ENCODE measurements at places on chromosomes 6 and 20. TPM values are rescaled to one million over a fixed set of nuclear protein-coding genes. Genes with fewer than 3 reads are reported as not detected.

ACSS2 gene
- total RNA-seq = 71.7 TPM

TBXT gene
- total RNA-seq = not detected

BPIFA1 gene
- total RNA-seq = not detected

SLC17A3 gene
- 0.89 TPM for total RNA-seq

IL22RA2 gene
- not detected for total RNA-seq

MOG gene
- not detected for total RNA-seq

HDGFL1 gene
- not detected for total RNA-seq

GRIK2 gene
- 1.1 TPM for total RNA-seq

JPH2 gene
- 0.33 TPM for total RNA-seq

MTRF1L gene
- 3.8 TPM for total RNA-seq

TAF8 gene
- 19.8 TPM for total RNA-seq

IL17A gene
- total RNA-seq = not detected

APOM gene
- total RNA-seq = 5.2 TPM

FAM83C gene
- total RNA-seq = not detected

ZKSCAN8 gene
- total RNA-seq = 4.6 TPM

PRSS16 gene
- 2.0 TPM for total RNA-seq

GPX5 gene
- not detected for total RNA-seq

ZSCAN26 gene
- 9.8 TPM for total RNA-seq

BMP7 gene
- 2.4 TPM for total RNA-seq

ZNF334 gene
- 1.1 TPM for total RNA-seq

TRIM10 gene
- not detected for total RNA-seq

POPDC3 gene
- total RNA-seq = 11.4 TPM

KATNA1 gene
- 14.3 TPM for total RNA-seq

MMP24 gene
- 63.9 TPM for total RNA-seq

EEF1E1 gene
- total RNA-seq = 98.9 TPM

F13A1 gene
- 0.16 TPM for total RNA-seq

LAMP5 gene
- total RNA-seq = 0.81 TPM

CCN6 gene
- not detected for total RNA-seq

RNF5 gene
- 63.1 TPM for total RNA-seq

PAK1IP1 gene
- 17.1 TPM for total RNA-seq

MYH7B gene
- 0.76 TPM for total RNA-seq

PDE10A gene
- 13.8 TPM for total RNA-seq

TFAP2D gene
- total RNA-seq = not detected

ZC2HC1B gene
- total RNA-seq = not detected

TREM2 gene
- not detected for total RNA-seq

DEFB132 gene
- not detected for total RNA-seq

IRAK1BP1 gene
- total RNA-seq = 3.2 TPM

All from mesangial cell (primary cell).